ENCODE measurements at places on chromosomes 1 and 21. TPM values are rescaled to one million over a fixed set of nuclear protein-coding genes. Genes with fewer than 3 reads are reported as not detected.

Gene AGL
- total RNA-seq, result 8.3 TPM

Gene TRIM63
- total RNA-seq, result not detected

Gene EPHA2
- total RNA-seq, result 53.9 TPM

Gene FUBP1
- 124 TPM for total RNA-seq

Gene RHD
- total RNA-seq, result not detected

Gene CFAP74
- total RNA-seq, result not detected

Gene CLEC20A
- total RNA-seq, result not detected

Gene VPS72
- total RNA-seq, result 88.7 TPM

Gene RUNX3
- total RNA-seq, result not detected

Gene SEMA4A
- 0.29 TPM for total RNA-seq

Gene ASTN1
- total RNA-seq, result 0.47 TPM

Gene OR2AK2
- not detected for total RNA-seq

Gene PLA2G2C
- not detected for total RNA-seq

Gene AMY2A
- total RNA-seq, result not detected

Gene TAS1R2
- total RNA-seq, result not detected

Gene SLX9
- total RNA-seq, result 41.4 TPM

Gene LAPTM5
- not detected for total RNA-seq

Gene LAMB3
- total RNA-seq, result 19.7 TPM

Gene C1orf185
- not detected for total RNA-seq

Gene OR2T11
- total RNA-seq, result not detected

Gene CAMSAP2
- 49.7 TPM for total RNA-seq

Gene PEAR1
- total RNA-seq, result 0.27 TPM

Gene CFAP107
- not detected for total RNA-seq

Gene BATF3
- total RNA-seq, result 7.6 TPM

Gene LCK
- total RNA-seq, result not detected

Gene S100A7
- total RNA-seq, result not detected

Gene SLC30A2
- total RNA-seq, result not detected

Gene S100A7A
- total RNA-seq, result not detected

Gene OR2L5
- total RNA-seq, result not detected

Gene KIF14
- 29.4 TPM for total RNA-seq

All from NCI-H460 (cell line).